ENCODE measurements at places on chromosomes 16 and 17. TPM values are rescaled to one million over a fixed set of nuclear protein-coding genes. Genes with fewer than 3 reads are reported as not detected.

The SLFN11 gene
- 24.4 TPM for total RNA-seq

The CSH2 gene
- not detected for total RNA-seq

The DBF4B gene
- 0.98 TPM for total RNA-seq

The IFI35 gene
- total RNA-seq, result 7.8 TPM

The HYDIN gene
- not detected for total RNA-seq

The KRTAP4-1 gene
- not detected for total RNA-seq

The GAS7 gene
- total RNA-seq, result 9.5 TPM

The GDPD3 gene
- total RNA-seq, result 0.86 TPM

The GSG1L2 gene
- not detected for total RNA-seq

The CLEC19A gene
- not detected for total RNA-seq
